ENCODE measurements at places on chromosomes 4 and X.

GRCh38 chr4:149801416-149801815, 14.2 kb downstream of the IQCM start:
- no peak overlapping the region for H3K27ac ChIP-seq
- DNase-seq: no peak
- H3K4me3 ChIP-seq: no peak overlapping the region
- no peaks in the 10 kb centered on the region for H3K4me1 ChIP-seq

DNA sequence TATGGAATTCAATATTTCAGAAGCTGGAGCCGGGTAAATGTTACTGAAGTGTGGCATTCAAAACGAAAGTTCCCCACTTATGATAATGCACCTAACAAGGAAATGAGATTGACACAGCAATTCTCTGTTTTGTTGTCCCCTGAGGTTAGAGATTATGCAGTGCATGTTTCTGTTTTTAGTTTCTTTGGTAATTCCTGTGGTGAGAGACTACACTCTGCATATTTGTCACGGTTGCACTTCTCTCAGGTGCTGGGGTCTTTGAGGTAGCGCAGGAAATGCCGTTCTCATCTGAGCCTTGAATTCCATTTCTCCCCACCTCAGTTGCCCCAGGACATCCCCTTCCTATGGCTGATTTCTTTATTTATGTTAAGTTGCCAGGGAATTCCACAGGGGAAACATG, 15.3 kb upstream of the BEND4 start:
- H3K27ac ChIP-seq: no peak overlapping the region
- no peaks in the 10 kb centered on the region for H3K4me1 ChIP-seq
- no peak for DNase-seq
- no peak overlapping the region for H3K4me3 ChIP-seq
- H3K27me3 ChIP-seq: peaks cover 6% of the 10 kb centered on the region

DNA sequence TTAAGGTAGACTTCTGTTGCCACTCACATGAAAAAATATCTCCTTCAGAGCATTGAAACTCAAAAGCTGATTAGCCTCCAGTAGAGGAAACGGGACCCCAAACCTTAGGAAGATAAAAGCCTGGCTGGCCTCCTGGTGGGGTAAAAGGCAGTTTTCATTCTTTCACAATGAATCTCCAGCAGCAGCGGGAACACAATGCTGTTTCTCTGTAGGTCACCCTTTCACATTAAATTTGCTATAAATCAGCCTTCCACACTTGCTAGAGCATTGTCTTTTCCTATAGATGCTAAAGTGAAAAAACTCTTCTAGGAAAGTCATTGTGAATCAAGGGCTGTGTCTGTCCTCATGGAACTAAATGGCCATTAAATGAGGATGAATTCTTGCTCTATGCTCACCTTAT, 207.3 kb upstream of the MAGEB2 start:
- DNase-seq: no peak
- no peaks in the 10 kb centered on the region for H3K36me3 ChIP-seq
- H3K4me3 ChIP-seq: no peak overlapping the region
- H3K27me3 ChIP-seq: no peaks in the 10 kb centered on the region
- H3K27ac ChIP-seq: no peak overlapping the region
- no peaks in the 10 kb centered on the region for H3K4me1 ChIP-seq

- peaks cover 8% of the 10 kb centered on the region for H3K36me3 ChIP-seq
- H3K27ac ChIP-seq: no peak overlapping the region
- DNase-seq: no peak
Measured at GRCh38 chr4:101367201-101367600, 19.9 kb upstream of the PPP3CA start.

GRCh38 chr4:151276787-151277562, at the start of gene PRSS48:
TSS of gene PRSS48 (plus strand) at chr4:151277161. CDS start at chr4:151277173, 12 bp downstream.
- no peak within 1 kb of the TSS for H3K27ac ChIP-seq
- H3K4me1 ChIP-seq: no peaks in the 10 kb centered on the region
- peaks cover 11% of the 10 kb centered on the region for H3K27me3 ChIP-seq
- no peaks in the 10 kb centered on the region for H3K36me3 ChIP-seq
- peak; percentile 65 for DNase-seq

Data from activated naive CD8-positive, alpha-beta T cell treated with anti-CD3 and anti-CD28 coated beads, Interleukin-2, amount 50 U/mL, for 24 hours (primary cell).